K562 (cell line): ENCODE measurements at places on chromosomes 5 and 9. TPM values are rescaled to one million over a fixed set of nuclear protein-coding genes. Genes with fewer than 3 reads are reported as not detected.

- H3K27ac ChIP-seq: no peak overlapping the region
- no peak overlapping the region for H3K4me3 ChIP-seq
- no peaks in the 10 kb centered on the region for H3K36me3 ChIP-seq
- H3K27me3 ChIP-seq: peaks cover 70% of the 10 kb centered on the region
- H3K4me1 ChIP-seq: no peaks in the 10 kb centered on the region
- no peak for DNase-seq
Observed at GRCh38 chr5:179126506-179126991, 66.4 kb downstream of the ZNF354C start.

- peak overlapping the region; percentile 22; the same call in 1 of the 3 replicates for H3K27ac ChIP-seq
- H3K36me3 ChIP-seq: no peaks in the 10 kb centered on the region
- no peaks in the 10 kb centered on the region for H3K27me3 ChIP-seq
- no peak overlapping the region for H3K4me3 ChIP-seq
Observed at GRCh38 chr5:145858959-145859358, 13.9 kb downstream of the GRXCR2 start.

Gene SPATA24
- polyA plus RNA-seq: 9.9 and 14.4 TPM in 2 replicates

Gene TAL2
- polyA plus RNA-seq: 0.21 and 0.47 TPM in 2 replicates
